Aortic smooth muscle cell (primary cell): ENCODE measurements at places on chromosomes 1 and 21. TPM values are rescaled to one million over a fixed set of nuclear protein-coding genes. Genes with fewer than 3 reads are reported as not detected.

NUP210L gene
- total RNA-seq, result 0.12 and 0.13 TPM in 2 replicates

VTCN1 gene
- total RNA-seq, result not detected in 2 replicates

OR2G6 gene
- not detected in 2 replicates for total RNA-seq

HES2 gene
- 0.75 and 0.92 TPM in 2 replicates for total RNA-seq

CRYBG2 gene
- not detected in 2 replicates for total RNA-seq
